COR-L47 (cell line): ENCODE measurements at places on chromosomes 11 and 22.

GRCh38 chr11:13047884-13048283 lies 38.8 kb downstream of the RASSF10 start:
- no peak for DNase-seq

GRCh38 chr11:70703141-70704064 lies 305.1 kb downstream of the CTTN start:
- DNase-seq = no peak

DNA sequence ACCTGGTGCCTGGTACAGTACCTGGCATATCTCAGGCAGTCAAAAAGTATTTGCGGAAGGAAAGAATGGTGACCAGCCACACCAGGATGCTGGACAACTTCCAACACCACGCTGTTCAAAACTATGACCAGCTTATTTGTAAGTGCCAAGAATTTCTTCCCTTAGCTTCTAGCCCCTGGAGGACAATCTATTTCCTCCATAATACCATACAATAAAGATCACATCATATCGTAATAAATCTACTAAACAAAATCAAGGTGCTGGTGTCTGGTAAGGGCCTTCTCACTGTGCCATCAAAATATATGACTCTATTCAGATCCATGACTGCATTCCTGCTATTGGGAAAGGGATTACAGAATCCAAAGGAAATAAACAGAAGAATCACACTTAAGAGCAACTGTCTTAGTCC lies 51.5 kb downstream of the ALG9 start:
- no peak for DNase-seq

DNA sequence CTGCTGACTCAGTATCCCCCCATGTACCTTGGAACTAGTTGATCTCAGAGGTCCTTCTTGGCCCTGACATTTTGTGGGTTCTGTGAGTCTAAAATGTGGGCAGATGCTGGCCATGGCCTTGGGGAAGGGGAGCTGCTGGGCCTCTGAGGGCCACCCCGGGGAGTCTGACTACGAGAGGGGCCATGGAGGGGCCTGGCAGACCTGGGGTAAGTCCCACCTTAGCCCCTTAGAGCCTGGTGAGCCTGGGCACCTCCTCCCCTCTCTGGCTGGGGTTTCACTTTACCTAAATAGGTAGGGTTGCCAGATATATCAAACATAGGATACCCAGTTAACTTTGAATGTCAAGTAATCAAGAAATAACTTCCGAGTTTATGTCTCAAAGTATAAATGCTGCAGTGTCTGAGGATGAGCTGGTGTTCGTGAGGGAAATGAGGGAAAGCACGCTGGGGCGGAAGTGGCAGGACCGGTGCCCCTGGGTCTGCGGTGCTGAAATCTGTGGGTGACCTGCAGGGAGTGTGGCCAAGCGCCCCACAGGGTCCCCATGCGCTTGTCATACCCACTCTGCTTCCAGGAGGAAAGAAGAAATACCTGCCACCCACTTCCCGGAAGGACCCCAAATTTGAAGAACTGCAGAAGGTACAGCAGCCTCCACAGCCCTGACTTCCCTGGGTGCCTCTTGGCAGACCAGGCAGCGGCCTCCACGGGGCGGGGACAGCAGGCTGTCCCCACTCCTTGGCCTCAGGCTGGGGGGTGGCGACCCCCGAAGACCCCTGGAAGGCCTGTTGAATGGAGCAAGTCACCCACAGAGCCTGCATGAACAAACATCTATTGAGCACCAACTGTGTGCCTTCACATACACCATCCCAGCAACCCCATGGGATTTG lies 4.8 kb downstream of the PARVG start:
- no peak for DNase-seq

DNA sequence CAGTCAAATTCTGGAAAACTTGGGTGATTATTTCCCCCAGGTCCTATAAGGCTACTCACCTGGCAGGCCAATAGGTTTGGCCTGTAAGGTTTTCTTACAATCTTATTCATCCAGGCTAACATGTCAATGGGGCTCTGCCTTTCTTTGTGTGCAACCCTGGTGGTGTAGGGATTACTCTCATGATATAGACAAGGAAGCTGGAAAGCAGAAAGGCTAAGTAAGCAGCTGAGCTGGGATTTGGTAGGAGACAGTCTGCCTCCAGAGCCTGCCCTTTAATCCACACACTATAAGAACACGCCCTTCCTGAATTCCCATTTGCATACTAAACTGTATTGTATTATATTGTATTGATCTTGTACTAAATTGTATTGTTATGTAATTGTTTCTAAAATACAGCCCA lies 373.3 kb upstream of the CCDC90B start:
- no peak for DNase-seq

- DNase-seq = no peak
These were observed 16.8 kb downstream of the MUC2 start for GRCh38 chr11:1091332-1092083.

GRCh38 chr11:78722786-78723185 lies 148.1 kb upstream of the NARS2 start:
- DNase-seq = no peak

- DNase-seq = no peak
These were observed 149.4 kb upstream of the NCAM1 start for GRCh38 chr11:112811783-112812182.

DNA sequence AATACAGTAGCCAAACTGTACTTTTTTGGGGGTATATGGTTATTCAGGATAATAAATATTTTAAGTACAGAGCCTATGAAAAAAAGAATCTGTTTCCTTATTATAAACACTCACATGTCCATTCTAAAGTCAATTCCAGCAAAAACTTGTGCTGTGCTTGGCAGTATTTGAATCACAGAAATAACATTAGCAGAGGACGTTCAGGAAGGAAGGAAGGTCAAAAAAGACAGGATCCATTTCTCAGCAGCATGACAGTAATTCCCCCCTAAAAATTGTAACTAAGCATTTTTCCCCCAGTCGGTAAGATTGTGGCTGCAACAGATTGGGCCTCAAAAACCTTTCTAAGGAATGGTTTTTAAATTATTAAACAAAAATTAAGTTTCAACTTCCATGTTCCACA lies 124.8 kb downstream of the ATG16L2 start:
- DNase-seq = no peak

DNA sequence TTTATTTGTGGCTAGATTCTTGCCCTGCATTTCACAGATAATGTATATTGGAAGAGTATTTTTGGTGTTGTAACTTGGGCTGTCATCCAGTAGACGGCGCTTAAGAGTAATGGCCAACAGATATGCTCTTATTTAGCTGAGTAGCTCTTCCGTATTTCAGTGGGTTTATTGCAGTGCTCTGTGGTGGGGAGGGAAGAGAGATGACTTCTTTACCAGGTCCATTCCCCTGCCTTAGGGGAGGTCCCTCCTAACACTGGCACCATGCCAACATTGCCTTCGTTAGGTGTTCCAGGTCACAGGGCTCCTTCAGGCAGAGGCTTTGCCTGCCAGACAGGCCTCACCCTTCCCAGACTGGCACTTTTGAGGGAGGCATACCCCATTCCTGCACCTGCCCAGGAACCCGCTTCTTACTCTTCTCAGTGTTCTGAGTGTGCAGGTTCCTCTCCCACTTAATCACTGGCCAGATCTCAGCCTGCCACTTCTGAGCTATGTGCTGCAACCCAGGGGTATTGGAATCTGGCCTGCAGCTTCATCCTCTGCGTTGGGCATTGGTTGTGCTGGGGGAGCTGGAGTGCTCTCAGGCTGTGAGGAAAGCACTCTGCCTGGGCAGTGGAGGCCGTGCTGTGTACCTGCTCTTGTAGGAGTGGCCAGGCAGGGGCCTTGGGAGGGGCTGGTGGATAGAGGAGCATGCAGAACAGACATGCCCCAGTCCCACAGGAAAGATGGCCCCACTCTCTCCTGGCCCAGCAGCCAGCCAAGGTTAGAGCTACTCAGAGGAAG lies 29.4 kb upstream of the SLN start:
- no peak for DNase-seq

DNA sequence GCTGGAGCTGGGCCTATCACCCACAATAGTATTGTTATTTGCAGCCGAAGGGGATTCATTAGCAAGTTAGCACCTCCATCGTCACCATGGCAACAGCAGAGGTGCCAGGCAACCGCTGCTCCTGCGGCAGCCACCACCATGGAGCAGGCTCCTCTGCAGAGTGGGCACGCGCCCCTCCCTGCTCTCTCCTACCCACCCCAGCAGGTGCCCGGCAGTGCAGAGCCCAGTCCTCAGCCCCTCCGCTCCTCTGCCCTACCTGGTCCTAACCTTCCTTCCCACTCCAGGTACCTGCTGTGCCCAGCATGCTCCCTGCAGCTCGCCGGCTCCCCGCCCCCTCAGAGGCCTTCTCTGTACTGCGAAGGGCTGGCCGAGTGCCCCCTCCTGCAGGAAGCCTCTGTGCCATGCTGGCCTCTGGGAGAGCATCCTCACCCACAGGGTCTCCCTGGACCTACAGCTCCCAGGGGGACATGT lies 3.6 kb downstream of the DUSP8 start:
- peak; percentile 98 for DNase-seq

DNA sequence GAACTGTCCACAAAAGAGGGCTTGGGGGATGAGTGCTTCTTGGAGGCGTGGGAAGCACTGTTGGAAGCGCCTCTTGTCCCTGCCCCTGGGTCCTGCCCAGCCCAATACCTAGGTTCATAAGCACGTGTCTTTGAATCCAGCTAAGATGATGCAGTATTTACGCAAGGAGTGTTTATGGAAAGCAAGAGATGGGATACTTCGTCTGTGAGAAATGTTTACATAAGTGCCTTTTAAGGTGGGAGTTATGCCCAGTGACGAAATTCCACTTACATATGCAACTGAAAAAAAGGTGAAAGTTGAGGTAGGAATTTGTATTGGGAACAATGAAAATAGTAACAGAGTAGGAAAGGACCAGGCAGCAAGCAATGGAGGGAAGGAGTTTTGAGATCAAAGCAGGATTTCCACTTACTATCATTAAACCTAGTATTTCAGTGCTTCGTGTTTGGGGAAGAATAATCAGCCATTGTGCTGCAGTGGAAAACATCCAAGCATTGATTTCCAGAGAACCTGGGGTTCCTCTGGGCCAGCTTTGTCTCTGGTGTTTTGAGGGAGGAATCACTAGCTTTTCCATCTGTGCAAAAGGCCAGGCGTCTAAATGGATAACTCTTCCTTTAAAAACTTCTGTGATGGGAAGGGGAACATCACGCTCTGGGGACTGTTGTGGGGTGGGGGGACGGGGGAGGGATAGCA lies 115.3 kb upstream of the TTC12 start:
- DNase-seq = no peak
